Esophagus squamous epithelium (tissue), 5 donors: ENCODE measurements at places on chromosomes 7 and 10.

DNA sequence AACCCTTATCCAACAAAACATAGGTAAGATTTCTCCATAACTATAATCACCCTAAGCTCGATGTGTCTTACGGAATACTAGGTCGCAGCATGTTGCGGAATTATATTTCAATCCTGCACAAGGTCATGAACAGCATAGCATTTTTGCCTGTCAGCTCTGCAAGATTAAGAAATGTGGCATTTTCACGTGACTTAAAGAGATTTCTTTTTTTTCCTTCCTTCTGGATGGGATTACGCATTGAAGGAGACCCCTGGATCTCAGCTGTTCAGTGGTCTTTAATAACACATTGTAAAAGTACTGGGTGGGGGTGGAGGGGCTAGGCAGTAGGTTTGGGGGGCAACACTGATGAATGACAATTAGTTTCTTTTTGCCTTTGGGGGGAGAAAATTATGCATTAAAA, 106.7 kb downstream of the CUBN start:
- DNase-seq, result no peak

- DNase-seq, result no peak
Observed at GRCh38 chr7:83468251-83468739, 180.6 kb downstream of the SEMA3E start.

DNA sequence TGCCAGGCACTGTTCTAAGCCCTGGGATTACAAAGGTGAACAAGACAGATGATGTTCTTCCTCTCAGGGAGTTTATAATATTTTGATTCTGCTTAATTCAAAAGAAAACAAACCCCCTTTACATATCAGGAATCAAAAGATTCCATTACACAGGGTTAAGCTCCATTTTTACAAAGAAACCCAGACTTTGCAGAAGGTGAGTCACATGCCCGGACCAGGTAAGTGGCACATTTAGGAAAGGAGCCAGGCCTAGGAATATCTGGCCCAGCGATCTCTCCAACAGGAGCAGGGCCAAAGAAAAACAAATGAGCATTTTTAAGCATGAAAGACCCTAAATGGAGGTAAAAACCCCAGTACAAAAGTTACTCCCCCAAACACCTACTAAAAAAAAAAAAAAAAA, 1.1 kb downstream of the STN1 start:
- no peak for DNase-seq

- no peak for DNase-seq
Observed at GRCh38 chr7:80226629-80227028, 92.0 kb downstream of the GNAI1 start.

DNA sequence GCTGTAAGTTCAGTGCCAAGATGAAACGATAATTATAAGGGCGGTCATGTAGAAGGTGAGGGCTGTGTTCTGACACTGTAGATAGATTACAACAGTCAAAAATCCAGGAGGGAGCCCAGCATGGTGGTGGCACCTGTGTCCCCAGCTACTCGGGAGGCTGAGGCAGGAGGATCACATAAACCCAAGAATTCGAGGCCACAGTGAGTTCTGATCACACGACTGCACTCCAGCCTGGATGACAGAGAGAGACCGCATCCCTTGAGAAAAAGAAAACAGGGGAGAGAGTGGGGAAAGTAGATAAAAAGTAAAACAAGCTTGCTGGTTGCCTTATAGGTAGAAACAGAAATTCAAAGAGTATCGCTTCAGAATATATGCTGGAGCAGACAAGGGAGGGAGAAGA, 52.1 kb downstream of the KCNH2 start:
- no peak for DNase-seq

- DNase-seq, result no peak
Observed at GRCh38 chr10:12833451-12833850, 168.1 kb downstream of the CCDC3 start.

DNA sequence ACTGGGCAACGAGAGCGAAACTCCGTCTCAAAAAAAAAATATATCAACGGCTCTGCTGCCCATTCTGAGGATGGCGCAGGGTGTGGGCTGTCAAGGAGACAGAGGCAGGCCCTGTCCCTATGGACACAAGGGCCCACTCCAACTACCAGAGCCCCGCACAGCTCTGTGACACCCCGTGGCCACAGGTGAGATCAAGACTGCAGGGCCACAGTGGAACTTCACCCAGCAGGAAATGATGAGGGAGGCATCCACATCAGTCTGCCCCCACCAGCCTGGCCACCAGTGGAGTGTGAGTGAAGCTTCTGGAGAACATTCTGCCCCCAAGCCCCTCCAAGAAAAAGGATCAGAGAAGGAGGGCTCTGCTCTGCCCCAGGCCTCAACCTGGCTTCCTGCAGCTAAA, 136.7 kb downstream of the DLG5 start:
- no peak for DNase-seq

GRCh38 chr7:117818232-117818631, 55.0 kb downstream of the CTTNBP2 start:
- DNase-seq, result no peak

GRCh38 chr7:91866599-91867148, 13.8 kb downstream of the MTERF1 start:
- no peak for DNase-seq

DNA sequence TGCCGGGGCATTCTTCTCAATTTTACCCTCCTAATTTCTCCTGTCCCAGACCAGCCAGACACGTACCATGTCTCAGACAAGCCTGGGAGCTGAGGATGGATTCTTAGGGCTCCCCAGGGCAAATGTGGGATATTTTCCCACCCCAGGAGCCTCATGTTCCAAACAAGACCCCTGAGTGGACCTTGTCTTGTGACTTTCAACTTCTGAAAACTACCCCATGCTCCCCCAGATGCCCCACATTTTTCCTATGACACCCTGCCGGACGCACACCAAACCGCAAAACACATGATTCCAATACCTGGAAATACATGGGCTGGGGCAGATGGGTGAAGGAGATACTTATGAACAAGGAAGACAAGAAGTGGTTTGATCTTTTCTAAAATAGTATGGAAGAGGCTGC, 874 bp downstream of the GIMAP5 start:
- DNase-seq, result no peak

DNA sequence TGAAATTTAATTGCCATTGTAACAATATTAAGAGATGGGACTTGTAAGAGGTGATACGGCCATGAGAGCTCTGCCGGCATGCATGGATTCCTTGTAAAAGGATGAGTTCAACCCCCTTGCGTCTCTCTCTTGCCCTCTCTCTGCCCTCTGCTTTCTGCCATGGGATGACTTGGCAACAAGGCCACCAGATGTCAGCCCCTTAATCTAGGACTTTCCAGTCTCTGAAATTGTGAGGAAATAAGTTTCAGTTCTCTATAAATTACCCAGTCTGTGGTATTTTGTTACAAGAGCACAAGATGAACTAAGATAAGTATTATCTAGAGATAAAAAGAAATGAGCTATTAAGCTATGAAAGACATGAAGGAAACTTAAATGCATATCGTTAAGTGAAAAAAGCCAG, 145.7 kb upstream of the AHR start:
- no peak for DNase-seq

- DNase-seq, result no peak
Observed at GRCh38 chr7:100126239-100126930, 382 bp upstream of the MBLAC1 start.

DNA sequence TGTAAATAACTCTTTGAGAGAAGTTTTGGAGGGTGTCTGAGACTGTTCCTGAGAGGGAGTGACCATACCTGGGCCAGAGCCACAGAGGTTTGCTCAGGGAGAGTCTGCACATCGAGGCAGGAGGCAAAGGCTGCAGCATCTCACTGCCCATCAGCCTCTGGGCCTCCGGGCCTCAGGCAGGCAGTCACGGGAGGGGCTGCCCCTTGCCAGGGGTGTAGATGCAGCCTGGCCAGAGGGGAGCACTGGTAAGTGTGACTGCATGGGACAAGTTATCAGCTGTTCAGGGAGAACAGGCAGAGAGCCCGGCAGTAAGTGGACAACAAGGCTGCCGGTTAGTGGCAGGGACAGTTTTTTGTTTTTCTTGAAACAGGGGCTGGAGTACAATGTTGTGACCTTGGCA, 55.9 kb downstream of the ZNF467 start:
- DNase-seq, result no peak

- no peak for DNase-seq
Observed at GRCh38 chr7:158611541-158611940, 23.9 kb upstream of the PTPRN2 start.

DNA sequence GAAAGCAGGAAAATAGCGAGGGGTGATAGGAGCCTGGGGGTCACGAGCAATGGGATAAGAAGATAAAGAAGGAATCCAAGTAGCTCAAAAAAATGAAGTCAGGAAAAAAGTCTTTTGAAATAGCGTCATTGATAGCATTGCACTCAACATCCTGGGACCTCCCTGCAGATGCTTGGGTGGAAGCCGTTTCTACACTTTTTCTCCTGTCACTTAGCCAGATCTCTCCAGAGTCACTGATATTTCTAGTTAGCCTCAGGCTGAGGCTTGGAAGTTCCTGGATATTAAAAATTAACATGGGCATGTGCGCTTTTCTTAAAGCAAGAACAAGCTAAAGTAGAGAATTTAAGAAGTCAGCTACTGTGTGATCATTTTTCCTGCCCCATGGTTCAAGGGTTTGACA, 39.5 kb upstream of the CHST15 start:
- DNase-seq, result no peak

DNA sequence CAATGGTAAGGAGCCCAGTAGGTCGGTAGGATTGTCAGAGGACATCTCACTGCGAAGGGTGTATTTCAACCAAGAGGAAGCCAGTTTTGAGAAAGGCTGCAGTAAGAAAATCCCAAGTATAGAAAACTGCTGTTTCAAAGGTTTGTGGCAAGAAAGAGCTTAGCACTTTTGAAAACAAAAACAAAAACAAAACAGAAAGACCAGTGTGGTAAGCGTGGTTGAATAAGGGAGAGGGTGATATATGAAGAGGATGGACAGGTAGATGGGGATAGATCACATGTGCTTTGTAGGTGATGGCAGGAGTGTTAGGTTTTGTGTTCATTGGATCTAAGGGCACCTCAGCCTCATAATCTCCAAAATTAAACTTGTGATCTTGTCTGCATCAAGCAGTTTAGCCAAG, 141.6 kb upstream of the WNT16 start:
- no peak for DNase-seq

DNA sequence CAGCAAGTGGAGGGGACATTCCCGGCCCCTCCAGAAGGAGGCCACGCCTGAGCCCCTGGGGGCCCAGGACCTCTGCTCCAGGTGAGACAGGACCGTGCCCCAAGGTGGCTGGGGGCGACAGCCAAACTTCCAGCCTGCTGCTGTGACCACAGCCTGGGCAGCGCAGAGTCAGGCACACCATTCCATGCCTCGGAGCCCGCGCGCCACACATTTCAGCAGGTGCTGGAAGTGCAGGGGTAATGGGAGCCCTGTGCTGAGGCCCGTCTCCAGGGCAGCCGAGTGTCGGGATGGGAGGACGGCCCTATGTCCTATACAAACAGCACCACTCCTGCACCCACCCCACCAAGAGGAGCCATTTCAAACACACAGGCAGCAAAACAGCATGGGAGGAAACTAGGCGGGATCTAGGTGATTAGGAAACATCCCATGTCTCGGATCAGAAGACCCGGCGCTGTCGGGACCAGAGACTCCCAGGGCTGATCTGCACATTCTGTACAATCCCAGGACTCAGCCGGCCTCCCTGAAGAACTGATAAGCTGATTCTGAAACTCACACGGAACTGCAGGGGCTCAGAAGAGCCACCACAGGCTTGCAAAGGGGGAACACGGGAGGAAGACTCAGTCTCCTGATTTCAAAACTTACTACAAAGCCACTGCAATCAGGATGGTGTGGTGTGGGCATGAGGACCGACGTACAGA, 272.3 kb downstream of the ELFN1 start:
- DNase-seq, result no peak

GRCh38 chr7:113414401-113415035, 296.2 kb upstream of the SMIM30 start:
- no peak for DNase-seq

DNA sequence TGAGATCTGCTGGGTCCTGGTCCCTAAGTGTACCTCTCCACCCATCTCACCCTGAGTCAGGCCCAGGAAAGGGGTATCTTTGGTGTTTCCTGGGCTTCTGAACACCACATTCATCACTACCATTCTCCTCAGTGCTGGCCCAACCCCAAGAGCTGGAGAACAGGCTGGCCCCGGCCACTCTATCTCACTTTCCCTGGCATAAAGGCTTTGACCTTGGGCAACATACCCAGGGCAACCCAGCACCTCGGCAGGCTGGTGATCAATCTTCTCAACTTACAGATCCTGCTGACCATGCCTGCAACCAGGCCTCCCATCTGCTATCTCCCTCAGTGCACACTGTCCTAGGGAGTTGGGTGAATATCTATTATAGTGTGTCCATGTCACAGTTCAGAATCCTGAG, 2.1 kb downstream of the VSIR start:
- no peak for DNase-seq

DNA sequence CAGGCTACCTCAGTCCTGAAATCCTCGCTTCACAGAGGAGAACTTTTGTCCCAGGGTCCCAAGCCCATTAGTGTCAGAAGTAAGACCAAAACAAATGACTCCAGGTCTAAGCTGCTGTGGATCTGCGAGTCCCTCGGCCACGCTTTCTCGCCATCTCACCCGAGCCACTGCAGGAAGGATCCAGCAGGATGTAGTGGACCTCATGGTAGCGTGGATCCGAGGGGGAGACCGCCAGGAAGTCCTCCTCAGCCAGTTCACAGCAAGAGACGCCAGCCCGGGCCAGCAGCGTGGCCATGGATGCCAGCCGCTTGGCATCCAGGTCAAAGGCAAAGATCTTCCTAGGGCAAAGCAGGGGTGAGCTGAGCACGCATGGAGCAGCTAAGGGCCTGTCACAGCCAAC, 4.6 kb downstream of the NSUN5 start:
- no peak for DNase-seq

DNA sequence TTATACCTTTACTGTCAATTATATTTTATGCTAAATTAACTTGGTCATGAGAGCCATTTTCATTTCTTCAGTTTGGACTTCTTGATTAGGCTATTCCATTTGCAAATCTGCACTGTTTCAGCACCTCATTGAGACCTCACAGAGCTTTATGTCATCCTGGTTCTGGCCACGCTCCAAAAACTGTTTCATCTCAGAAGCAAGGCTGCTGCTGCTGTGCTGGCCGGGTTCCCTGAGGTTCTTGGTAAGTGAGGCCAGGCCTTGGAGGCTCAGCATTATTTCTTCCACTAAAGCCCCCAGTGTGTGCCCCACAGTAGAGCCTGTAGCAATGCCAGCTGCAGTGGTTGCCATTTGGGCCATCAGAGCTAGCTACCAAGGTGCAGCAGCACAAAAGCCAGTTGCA, 7.8 kb upstream of the ZNF485 start:
- no peak for DNase-seq

DNA sequence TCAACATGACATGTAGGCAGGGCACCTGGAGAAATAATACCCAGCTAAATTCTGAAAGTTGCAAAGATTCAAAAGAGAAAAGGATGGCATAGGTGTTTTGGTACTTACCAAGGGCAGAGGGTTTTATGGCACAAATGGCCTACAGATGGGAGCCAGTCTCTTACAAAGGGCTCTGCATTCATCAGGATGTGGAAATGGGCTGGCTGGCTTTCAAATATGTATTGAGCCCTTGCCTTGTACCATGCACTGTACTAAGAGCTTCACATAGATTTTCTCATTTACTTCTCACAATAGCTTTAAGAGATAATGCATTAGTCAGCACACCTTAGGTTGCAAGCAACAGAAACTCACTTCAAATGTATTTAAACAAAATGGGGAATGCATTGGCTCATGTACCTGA, 327.1 kb downstream of the BICC1 start:
- no peak for DNase-seq
